ENCODE measurements at places on chromosomes 5 and 9. TPM values are rescaled to one million over a fixed set of nuclear protein-coding genes. Genes with fewer than 3 reads are reported as not detected.

Gene C8G
- 2.9 TPM for total RNA-seq

Gene PPP3R2
- total RNA-seq, result not detected

Gene ROPN1L
- total RNA-seq, result 3.0 TPM

Gene PCYOX1L
- 7.0 TPM for total RNA-seq

Gene PCA3
- not detected for total RNA-seq

Gene UNC5A
- 0.13 TPM for total RNA-seq

Gene SLC6A18
- not detected for total RNA-seq

Gene C7
- total RNA-seq, result 1.4 TPM

Gene PHF24
- 0.08 TPM for total RNA-seq

Gene SPINK4
- total RNA-seq, result not detected

Gene SPATA31A1
- not detected for total RNA-seq

Gene C5orf46
- total RNA-seq, result not detected

Gene DPM2
- 58.7 TPM for total RNA-seq

Gene GARIN3
- total RNA-seq, result not detected

Gene GMCL2
- total RNA-seq, result not detected

Gene SERF1B
- total RNA-seq, result 49.3 TPM

Gene ADAMTS19
- not detected for total RNA-seq

Gene ARPC5L
- total RNA-seq, result 39.6 TPM

Data from Panc1 (cell line).